ENCODE measurements at places on chromosomes 4 and X.
A peak's percentile ranks its signal among the peaks of the same experiment; 100 is the strongest.

DNA sequence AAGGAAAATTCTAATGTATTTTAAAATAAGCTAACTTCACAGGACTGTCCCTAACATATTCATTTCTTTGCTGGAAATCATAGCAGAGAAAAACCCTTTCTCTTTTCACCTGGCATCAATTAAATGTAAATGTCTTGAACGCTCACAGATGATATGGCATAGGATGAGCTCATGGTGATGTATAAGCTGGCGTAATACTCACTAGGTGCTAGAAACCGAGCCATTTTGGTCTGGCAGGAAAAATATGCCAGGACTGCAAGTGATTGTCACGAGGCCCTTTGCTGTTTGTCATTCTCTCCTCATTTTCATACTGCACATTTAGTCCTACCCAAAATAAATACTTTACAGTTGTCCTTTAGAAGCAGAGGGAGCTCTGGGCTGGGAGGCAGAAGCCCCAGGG, 222.7 kb upstream of the LNX1 start:
- DNase-seq, result no peak

GRCh38 chrX:19003756-19004155, 19.8 kb upstream of the PHKA2 start:
- no peak for DNase-seq

GRCh38 chr4:114464726-114465272, 133.8 kb upstream of the UGT8 start:
- no peak for DNase-seq

GRCh38 chr4:152657657-152658056, 22.1 kb downstream of the TMEM154 start:
- no peak for DNase-seq

- DNase-seq, result peak; percentile 37
Measured at GRCh38 chrX:79259073-79259689, 108.0 kb downstream of the ITM2A start.

DNA sequence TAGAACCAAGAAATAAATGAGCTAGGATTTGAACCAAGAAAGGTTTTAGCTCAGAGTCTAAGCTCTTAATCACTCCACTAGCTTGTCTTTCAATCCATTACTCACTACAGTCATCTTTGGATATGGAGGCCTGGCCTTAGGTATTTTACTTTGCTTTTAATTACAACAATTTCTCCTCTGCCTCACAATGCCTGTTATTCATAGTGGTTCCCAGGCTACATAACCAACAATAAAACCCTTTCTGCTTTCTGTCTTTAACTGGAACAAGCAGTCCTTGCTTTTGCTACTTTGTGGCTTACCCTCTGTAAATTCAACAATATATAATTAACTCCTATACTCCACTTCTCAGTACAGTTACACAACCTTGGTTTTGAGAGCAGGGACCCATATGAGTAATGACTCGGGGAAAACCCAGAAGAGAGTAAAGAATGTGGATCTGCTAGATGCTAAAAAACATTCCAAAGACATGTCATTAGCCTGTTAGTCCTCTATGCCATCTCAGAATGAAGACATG, 94.7 kb upstream of the NAP1L5 start:
- no peak for DNase-seq

DNA sequence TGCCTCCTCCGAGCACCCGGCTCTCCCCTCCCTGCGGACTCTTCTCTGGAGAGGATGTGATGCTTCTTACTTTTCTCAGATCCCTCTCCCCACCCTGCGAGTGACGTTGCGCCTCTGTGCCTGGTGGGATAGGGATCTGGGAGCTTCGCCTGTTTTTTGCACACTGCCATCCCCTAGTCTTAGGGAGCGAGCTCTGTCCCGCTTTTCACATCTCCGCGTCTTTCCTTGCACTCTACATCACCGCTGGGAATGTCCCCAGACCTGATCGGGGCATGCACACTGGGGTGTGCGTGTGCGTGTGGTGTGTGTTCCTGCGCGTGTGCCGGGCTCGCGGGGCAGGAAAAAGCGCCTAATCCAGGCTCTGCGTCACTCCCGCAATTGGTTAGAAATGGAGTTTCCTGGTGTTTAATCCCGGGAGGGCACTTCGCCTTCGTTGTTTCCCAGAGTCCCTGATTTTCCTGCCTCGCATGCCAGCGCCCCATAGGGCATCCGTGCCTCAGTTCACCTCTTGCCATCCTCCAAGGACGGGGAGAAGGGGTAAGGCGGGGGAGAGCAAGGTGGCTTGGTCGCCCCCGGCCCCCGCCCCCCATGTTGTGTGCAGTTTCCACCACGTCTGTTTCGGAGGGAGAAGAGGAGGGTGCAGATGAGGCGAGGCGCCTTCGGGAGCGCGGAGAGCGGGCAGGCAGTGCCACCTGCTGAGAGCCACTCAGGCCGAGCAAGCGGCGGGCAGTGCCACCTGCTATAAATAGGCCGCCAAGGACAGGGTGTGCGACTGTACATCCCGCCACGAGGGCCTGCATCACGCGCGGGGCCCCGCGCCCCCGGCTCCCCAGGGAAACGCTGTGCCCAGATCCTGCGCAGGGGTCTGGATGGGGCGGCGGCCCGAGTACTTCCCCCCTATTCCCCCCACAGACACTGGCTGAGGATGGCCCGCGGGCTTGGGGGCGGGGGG, 759 bp upstream of the TBC1D1 start:
- DNase-seq, result no peak

- DNase-seq, result no peak
Measured at GRCh38 chr4:89316931-89317366, 9.3 kb upstream of the GPRIN3 start.

GRCh38 chr4:92636038-92636806, 332.5 kb downstream of the GRID2 start:
- DNase-seq, result no peak

DNA sequence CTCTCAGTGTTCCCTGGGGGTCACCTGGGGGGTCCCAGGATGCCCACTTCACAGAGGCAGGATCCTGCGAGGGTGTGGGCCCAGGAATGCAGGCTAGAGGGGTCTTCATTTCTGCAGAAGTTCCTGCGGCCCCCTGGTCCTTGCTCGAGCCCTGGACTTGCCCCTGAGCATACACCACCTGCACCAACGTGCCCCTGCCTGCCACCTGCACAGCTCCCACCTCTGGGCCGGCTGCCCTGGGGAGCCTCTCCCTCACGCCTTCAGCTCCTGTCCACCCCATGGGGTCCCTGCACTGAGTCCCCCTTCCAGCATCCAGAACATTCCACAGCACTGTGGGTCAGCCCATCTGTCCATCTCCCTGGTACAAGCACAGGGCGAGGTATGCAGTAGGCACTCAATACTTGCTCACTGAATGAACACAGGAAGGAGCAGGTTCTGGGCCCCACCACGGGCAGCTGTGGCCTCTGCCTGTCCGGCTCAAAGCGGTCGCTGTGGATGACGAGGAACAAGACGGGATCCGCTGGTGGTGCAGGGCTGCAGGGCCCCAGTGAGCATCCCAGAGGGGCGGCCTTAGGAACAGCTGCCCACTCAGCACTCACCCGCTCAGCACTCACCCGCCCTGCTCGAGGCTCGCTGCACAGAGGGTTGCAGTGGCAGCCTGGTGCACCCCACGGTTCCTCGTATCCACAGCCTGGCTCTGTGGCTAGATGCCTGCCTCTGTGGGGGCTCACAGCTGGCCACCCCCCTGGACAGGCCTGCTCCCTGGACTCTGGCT, 70.5 kb upstream of the MXD4 start:
- no peak for DNase-seq

DNA sequence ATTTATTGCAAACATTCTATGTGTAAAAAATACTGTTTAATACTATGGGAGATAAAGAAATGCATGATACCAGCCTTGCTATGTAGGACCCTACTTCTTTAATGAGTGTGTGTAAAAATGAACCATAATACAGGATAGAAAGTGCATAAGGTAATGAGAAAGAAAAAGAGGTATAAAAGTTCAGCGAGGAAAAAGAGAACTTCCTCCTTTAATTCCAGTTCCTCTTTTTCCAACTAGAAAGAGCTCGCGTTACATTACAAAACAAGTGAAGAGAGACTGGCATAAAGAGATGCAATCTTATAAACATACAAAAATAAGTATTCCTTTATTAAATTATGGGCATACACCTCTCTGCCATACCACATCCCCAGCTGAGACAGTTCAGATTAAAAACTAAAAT, 77.4 kb downstream of the ANKRD17 start:
- no peak for DNase-seq

- DNase-seq, result no peak
Measured at GRCh38 chrX:83535417-83536196, 27.5 kb downstream of the POU3F4 start.
